ENCODE measurements at places on chromosomes 1 and 21. TPM values are rescaled to one million over a fixed set of nuclear protein-coding genes. Genes with fewer than 3 reads are reported as not detected.

DNA sequence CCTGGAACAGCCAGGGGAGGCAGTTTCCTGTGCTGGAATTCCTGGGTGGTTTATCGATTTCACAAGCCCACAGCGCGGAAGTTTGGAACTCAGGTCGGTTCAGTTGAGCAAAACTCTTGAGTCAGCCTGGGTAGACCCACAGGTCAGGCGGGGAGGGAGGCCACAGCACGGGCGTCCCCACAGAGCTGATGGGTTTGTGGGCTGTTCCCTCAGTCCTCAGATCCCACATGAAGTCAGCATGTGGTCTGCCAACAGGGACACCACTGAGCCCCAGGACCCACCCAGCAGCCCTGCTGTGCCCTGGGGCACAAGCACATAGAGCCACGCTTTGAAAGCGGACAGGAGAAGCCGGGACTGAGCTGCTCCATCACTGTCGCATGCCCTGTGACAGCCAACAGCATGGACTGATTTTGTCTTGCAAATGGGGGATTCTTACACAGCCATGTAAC is 17.4 kb downstream of the BMP8A start:
- no peaks in the 10 kb centered on the region for H3K36me3 ChIP-seq
- no peaks in the 10 kb centered on the region for H3K4me1 ChIP-seq
- DNase-seq, result no peak

GRCh38 chr1:32962248-32962896 is 2.2 kb downstream of the RNF19B start:
- peak overlapping the region; percentile 36 for H3K27ac ChIP-seq
- no peak for DNase-seq
- H3K27me3 ChIP-seq, result no peaks in the 10 kb centered on the region
- H3K4me3 ChIP-seq, result peak overlapping the region; percentile 85
- H3K4me1 ChIP-seq, result peaks cover 22% of the 10 kb centered on the region

- H3K4me1 ChIP-seq, result peaks cover 27% of the 10 kb centered on the region
- DNase-seq, result no peak
- no peaks in the 10 kb centered on the region for H3K36me3 ChIP-seq
- no peaks in the 10 kb centered on the region for H3K27me3 ChIP-seq
- H3K4me3 ChIP-seq, result no peak overlapping the region
- no peak overlapping the region for H3K27ac ChIP-seq
Measured at GRCh38 chr1:235050911-235051360, 77.7 kb downstream of the TOMM20 start.

DNA sequence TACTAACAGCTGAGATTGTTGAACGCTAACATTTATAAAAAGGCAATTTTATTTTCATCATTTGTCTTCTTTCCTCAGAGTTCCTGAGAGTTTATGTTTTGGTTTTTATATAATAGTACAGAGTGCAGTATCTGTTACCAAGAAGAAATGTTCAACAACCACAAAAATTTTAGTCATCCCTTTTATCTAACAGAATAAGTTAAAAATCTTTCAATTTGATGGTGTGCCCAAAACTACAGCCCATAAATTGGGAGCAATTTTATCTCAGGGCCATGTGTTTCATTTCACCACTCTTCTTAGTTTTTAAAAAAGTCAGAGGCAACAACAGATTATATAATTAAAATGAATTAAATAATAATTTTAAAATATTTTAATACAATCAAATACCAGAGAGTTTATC is 37.1 kb downstream of the NEXN start:
- no peak for DNase-seq
- peaks cover 100% of the 10 kb centered on the region for H3K36me3 ChIP-seq
- no peak overlapping the region for H3K4me3 ChIP-seq
- no peak overlapping the region for H3K27ac ChIP-seq
- H3K27me3 ChIP-seq, result no peaks in the 10 kb centered on the region

DNA sequence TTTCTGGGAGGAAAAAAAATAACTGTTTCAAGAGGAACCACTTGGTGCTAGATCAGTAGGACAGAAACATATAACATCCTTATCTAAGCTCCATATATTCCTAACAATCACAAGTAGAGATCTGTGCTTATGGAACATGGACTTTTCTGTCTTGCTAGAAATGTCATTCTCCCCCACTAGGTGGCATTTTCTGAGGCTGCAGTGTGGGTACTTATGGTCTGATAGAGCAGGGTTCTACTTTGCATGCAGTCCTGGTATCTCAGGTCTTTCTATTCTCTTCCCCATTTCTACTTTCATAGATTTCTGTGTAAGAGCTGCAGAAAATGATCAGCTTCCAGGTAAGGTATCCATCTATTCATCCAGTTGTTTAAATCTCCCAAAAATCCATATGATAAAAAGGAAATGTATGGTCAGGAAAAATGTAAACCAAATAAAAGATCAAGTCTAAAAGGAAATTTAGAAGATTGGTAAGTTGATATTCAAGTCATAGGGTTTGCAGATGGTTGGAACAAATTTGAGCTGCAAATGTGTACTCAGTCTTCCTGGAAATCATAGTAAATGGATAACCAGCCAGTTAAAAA is 1.5 kb downstream of the ZNF684 start:
- H3K27ac ChIP-seq, result no peak overlapping the region
- DNase-seq, result no peak
- H3K36me3 ChIP-seq, result no peaks in the 10 kb centered on the region
- no peak overlapping the region for H3K4me3 ChIP-seq
- no peaks in the 10 kb centered on the region for H3K27me3 ChIP-seq

DNA sequence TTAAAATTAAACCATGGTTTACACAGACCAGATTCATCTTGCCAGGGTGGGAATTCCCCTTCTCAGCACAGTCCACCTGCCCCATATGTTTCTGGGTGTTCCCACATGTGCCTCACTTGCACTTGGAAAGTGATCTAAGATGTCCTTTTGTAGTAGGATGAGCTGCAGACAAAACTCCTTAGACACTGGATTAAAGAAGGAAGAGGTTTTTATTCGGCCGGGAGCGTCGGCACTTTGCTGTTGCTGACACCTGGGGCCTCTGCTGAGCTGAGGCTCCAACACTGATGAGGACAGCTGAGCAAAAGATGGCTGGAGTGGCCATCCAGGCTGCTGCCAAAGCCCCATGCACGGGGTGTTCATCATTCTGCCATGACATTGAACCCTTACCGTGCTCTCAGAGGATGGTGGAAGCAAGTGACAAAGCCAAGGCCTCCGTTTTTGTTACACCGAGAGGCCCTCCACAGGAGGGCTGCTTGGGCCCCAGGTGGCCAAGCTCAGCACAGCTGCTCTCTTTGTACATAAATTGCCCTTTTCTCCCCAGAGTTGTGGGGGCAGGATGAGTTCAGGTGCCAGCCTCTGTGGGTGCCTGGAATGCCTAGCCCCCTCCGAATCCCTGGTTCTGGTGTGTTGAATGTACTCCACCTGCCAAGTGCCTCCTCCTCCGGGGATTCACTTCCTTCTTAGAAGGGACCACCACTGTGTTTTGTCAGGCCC is 7.3 kb upstream of the ACOT11 start:
- H3K36me3 ChIP-seq, result no peaks in the 10 kb centered on the region
- DNase-seq, result no peak
- H3K27ac ChIP-seq, result no peak overlapping the region
- no peaks in the 10 kb centered on the region for H3K4me1 ChIP-seq
- no peak overlapping the region for H3K4me3 ChIP-seq

- peaks cover 10% of the 10 kb centered on the region for H3K27me3 ChIP-seq
- no peak overlapping the region for H3K4me3 ChIP-seq
- H3K27ac ChIP-seq, result no peak overlapping the region
- H3K36me3 ChIP-seq, result no peaks in the 10 kb centered on the region
- no peak for DNase-seq
Measured at GRCh38 chr1:2999138-2999537, 22.1 kb upstream of the ACTRT2 start.

- H3K4me3 ChIP-seq, result peak overlapping the region; percentile 89
- no peak for DNase-seq
- H3K36me3 ChIP-seq, result no peaks in the 10 kb centered on the region
- H3K4me1 ChIP-seq, result peaks cover 14% of the 10 kb centered on the region
- no peaks in the 10 kb centered on the region for H3K27me3 ChIP-seq
Measured at GRCh38 chr1:84574936-84575335, 696 bp upstream of the CTBS start.

GRCh38 chr1:40919475-40920011 is 57.4 kb upstream of the CITED4 start:
- no peaks in the 10 kb centered on the region for H3K27me3 ChIP-seq
- no peak overlapping the region for H3K4me3 ChIP-seq
- no peaks in the 10 kb centered on the region for H3K36me3 ChIP-seq
- no peak for DNase-seq

DNA sequence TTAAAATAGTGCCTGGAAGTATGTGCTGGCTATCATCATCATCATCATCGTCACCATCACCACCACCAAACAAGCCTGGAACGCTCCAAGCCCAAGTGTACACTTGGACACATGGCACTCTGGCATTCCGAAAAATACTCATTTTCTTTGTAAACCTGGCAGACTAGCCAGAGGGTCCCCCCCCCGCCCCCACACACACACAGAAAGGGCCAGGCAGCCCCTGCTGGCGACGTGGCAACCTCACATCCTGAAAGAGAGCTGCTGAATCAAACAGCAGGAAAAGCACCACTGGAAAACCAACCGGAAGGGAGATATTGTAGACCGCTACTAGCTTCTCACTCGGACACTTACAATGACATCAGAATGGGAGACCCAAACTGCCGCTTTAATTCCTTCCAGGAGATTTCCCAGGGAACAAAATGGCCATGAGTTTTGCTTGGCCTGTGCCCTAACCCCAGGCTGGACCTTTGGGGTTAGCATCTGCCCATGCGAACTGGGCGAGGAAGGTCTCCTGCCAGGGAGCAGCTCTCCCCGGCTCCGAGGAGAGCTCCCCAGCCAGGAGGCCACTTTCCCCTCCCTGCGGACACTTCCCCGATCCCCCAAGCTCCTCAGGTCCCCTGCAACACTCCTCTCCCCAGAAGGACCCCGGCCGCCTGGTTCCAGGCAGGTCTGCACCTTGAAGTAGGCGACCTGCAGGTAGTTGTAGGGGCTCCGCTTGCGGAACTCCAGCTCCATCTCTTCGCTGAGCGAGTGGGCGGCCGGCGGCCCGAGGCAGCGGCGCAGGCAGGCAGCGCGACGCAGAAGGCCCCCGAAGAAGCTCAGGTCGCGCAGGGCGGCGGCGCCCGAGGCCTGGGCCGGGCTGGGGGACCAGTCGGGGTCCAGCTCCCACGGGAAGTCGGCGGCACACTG is 742 bp downstream of the P3H1 start:
- H3K4me3 ChIP-seq, result peak overlapping the region; percentile 96
- peaks cover 32% of the 10 kb centered on the region for H3K4me1 ChIP-seq
- peak overlapping the region; percentile 96 for H3K27ac ChIP-seq
- DNase-seq, result no peak
- H3K36me3 ChIP-seq, result no peaks in the 10 kb centered on the region
- H3K27me3 ChIP-seq, result no peaks in the 10 kb centered on the region

- DNase-seq, result no peak
- H3K27me3 ChIP-seq, result no peaks in the 10 kb centered on the region
- peaks cover 29% of the 10 kb centered on the region for H3K4me1 ChIP-seq
Measured at GRCh38 chr1:23563003-23563402, 3.7 kb upstream of the ID3 start.

GRCh38 chr1:16478091-16478490 is 36.0 kb downstream of the RNU1-1 start:
- DNase-seq, result no peak
- H3K27ac ChIP-seq, result no peak overlapping the region
- H3K36me3 ChIP-seq, result peaks cover 36% of the 10 kb centered on the region
- H3K4me3 ChIP-seq, result no peak overlapping the region
- H3K4me1 ChIP-seq, result no peaks in the 10 kb centered on the region
- H3K27me3 ChIP-seq, result no peaks in the 10 kb centered on the region

DNA sequence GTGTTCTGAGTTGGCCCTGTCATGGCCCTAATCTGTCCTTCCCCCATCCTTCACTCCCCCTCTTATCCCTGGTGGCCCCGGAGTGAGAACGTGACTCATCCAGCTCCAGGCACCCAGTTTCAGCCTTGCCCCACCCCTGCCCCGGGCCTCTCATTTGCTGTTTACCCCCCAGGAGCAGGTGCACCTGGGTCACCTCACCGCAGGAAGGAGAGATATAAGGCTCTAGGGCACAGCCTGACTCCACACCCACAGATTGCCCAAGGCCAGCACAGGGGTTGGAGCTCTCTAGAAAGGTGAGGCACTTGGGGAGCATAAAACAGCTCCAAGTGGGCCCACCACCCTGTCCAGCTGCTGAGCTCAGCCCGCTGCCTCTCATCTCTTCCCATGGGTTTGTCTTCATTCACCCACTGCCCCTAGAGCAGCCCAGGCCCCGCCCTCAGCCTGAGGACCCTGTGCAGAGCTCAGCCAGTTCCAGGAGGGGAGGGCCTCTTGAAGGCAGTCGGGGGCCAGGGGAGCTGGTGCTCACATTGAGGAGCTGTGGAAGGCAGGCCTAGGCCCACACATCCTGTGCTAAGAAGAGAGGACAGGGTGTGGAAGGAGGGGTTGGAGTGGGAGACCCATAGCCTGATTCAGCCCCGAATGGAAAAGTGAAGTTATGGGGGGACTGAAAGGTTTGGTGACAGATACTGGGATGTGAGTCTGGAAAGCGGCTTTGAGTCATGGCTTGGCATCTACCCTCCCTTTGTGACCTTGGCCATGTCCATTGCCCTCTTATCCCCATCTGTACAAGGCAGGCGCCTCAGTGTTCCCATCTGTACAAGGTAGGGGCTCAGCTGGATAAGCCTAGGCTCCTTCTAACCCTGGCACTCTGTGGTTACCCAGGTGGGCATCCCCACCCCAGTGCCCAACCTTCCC is 16.1 kb upstream of the GPR37L1 start:
- H3K27me3 ChIP-seq, result no peaks in the 10 kb centered on the region
- no peak for DNase-seq
- no peak overlapping the region for H3K4me3 ChIP-seq
- no peak overlapping the region for H3K27ac ChIP-seq
- H3K36me3 ChIP-seq, result no peaks in the 10 kb centered on the region

DNA sequence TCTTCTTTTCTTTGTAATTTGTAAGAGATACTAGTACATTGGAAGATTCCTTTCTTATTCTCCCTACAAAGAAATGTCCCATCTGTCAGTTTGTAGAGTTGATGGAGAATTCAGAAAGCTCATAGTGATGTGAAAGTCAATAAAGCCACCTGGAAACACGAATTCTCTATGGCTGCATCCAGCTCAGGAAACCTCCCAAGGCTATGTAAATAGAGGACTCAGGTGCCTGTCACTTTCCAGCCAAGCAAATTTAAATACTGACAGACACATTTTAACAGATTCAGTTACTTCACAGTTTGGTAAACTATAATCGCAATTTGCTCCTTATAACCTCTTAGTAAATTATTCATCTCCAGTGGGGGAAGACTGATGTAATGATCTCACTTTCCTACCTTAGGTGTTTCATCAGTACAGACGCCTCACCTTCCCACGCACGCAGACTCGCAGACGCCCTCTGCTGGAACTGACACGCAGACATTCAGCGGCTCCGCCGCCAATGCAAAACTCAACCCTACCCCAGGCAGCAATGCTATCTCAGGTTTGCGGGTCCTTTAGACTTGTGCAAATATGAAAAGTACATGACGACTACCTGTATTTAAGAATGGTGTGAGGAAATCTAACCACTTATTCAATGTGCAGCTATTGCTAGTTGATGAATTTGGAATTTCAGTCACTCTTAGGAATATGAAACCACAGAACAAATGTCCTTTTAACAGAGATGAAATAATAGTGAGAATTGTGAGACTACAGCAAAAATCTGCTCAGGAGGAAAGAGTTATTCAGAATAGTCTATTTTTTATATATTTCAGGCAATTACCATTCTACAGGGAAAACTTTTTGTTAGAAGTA is 60.6 kb downstream of the PTPRC start:
- H3K27ac ChIP-seq, result no peak overlapping the region
- no peak overlapping the region for H3K4me3 ChIP-seq
- no peak for DNase-seq
- H3K27me3 ChIP-seq, result no peaks in the 10 kb centered on the region

SELENBP1 gene
- total RNA-seq, result 47.6 TPM

CD34 gene
- 22.9 TPM for total RNA-seq

CELA2A gene
- not detected for total RNA-seq

HPDL gene
- 1.1 TPM for total RNA-seq

GABRD gene
- 1.9 TPM for total RNA-seq

MFAP2 gene
- total RNA-seq, result 1.8 TPM

CD160 gene
- total RNA-seq, result not detected

NLRP3 gene
- total RNA-seq, result 0.29 TPM

EPS15 gene
- 121 TPM for total RNA-seq
